Testis (tissue), 5 donors: ENCODE measurements at places on chromosomes 7 and 10. TPM values are rescaled to one million over a fixed set of nuclear protein-coding genes. Genes with fewer than 3 reads are reported as not detected.

Gene GSTO2
- polyA plus RNA-seq = 53.7 TPM

Gene DOCK4
- 5.4 TPM for polyA plus RNA-seq

Gene PIK3CG
- polyA plus RNA-seq = 9.3 TPM

Gene EGR2
- polyA plus RNA-seq = 8.8 TPM

Gene POLL
- 93.1 TPM for polyA plus RNA-seq

Gene FFAR4
- polyA plus RNA-seq = 1.3 TPM

Gene HMX2
- polyA plus RNA-seq = not detected

Gene CPVL
- polyA plus RNA-seq = 55.1 TPM

Gene LIPM
- not detected for polyA plus RNA-seq

Gene ABLIM1
- 90.0 TPM for polyA plus RNA-seq

Gene NEUROD6
- polyA plus RNA-seq = not detected
